ENCODE measurements at places on chromosomes 2 and 18. TPM values are rescaled to one million over a fixed set of nuclear protein-coding genes. Genes with fewer than 3 reads are reported as not detected.
A peak's percentile ranks its signal among the peaks of the same experiment; 100 is the strongest.

- peak overlapping the region; percentile 66 for H3K27ac ChIP-seq
- H3K4me1 ChIP-seq = peaks cover 45% of the 10 kb centered on the region
- peak; percentile 68 for DNase-seq
- H3K27me3 ChIP-seq = peaks cover 6% of the 10 kb centered on the region
- H3K4me3 ChIP-seq = peak overlapping the region; percentile 15
These were observed 26.5 kb downstream of the CRACDL start for GRCh38 chr2:98909317-98910211.

GRCh38 chr2:190655113-190655512 is 6.2 kb downstream of the NAB1 start:
- no peaks in the 10 kb centered on the region for H3K27me3 ChIP-seq
- no peak overlapping the region for H3K4me3 ChIP-seq
- H3K4me1 ChIP-seq = peaks cover 20% of the 10 kb centered on the region
- no peaks in the 10 kb centered on the region for H3K36me3 ChIP-seq

Gene LYPD6B
- total RNA-seq = 19.9 TPM

Gene PTPRM
- total RNA-seq = 46.2 TPM

DNA sequence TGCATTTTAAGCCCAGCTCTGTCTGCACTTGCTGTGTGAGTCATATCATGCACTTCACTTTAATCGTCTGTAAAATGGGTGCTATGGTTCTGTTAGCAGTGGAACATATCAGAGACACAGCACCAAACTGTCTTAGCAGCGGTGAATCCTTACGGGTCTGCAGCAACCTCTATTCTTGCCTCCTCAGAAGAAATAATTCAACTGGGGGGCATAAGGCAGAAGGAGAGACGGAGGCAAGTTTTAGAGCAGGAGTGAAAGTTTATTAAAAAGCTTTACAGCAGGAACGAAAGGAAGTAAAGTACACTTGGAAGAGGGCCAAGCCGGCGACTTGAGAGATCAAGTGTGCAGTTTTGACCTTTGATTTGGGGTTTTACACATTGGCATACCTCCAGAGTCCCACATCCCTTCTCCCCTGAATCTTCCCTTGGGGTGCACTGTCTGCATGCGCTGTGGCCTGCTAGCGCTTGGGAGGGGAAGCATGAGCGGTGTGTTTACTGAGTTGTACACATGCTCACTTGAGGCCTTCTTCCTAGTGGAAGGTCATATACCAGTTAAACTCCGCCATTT is 109.8 kb downstream of the DDX1 start:
- DNase-seq = no peak
- peaks cover 14% of the 10 kb centered on the region for H3K27me3 ChIP-seq
- no peaks in the 10 kb centered on the region for H3K4me1 ChIP-seq
- no peaks in the 10 kb centered on the region for H3K36me3 ChIP-seq

DNA sequence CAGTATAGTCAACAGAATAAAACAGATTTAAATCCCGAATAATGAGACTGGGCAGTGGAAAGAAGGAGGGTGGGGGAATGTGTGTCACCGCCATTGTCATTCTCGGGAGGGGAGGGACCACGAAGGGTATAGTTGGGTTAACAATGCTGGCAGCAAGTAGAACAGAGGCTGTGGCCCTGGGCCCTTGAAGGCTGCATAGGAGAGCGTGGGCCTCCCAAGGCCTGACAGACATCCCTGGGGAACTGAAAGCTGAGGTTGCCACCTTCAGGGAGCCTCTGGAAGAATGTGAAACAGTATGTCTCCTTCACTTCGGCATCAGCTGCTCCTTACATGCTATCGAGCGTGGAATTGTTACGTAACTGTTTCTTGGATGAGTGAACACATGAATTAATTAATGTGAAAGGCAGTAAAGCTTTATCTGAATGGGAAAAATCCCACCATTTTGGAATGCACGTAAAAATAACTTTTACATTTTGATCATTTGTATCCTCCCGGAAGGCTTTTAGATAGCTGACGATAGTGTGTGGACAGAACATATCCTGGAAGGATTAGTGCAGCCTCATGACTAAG is 92.8 kb upstream of the TTC39C start:
- H3K4me3 ChIP-seq = no peak overlapping the region
- H3K27ac ChIP-seq = no peak overlapping the region
- H3K36me3 ChIP-seq = no peaks in the 10 kb centered on the region
- no peak for DNase-seq
- peaks cover 14% of the 10 kb centered on the region for H3K4me1 ChIP-seq

GRCh38 chr18:23669804-23670405 is 7.2 kb upstream of the ANKRD29 start:
- DNase-seq = no peak
- H3K36me3 ChIP-seq = no peaks in the 10 kb centered on the region
- H3K27ac ChIP-seq = no peak overlapping the region
- peaks cover 32% of the 10 kb centered on the region for H3K27me3 ChIP-seq
- H3K4me3 ChIP-seq = no peak overlapping the region

DNA sequence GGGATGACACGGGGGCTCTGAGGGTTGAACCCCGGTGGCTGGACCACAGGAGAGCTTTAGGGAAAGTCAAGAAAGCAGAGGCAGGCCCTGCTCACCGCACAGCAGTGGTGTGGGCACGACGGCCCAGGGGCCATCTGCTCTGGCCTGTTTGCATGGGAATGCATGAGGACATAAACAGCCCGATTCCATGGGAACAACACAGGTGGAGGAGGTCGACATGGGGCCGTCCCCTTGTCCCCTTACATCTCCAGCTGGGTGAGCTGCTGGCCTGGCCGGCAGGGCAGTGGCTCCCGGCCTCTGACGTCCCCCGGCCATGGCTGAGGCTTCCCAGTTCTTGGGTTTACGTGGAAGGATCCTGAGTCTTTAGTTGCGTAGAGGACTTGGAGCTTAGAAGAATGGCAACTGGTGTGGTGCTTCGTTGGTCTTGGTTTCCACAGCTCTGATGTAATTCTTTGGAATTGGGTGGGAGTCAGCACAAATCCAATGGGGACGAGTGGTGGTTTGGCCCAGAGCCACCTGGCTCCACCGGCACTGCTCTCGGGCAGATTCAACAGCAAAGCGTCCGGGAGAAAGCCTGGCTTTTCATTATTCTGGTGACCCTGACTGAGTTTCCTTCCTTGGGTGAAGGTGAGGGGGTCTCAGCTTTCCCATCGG is 98.3 kb upstream of the HDAC4 start:
- no peak for DNase-seq
- no peak overlapping the region for H3K4me3 ChIP-seq
- H3K27ac ChIP-seq = no peak overlapping the region
- H3K4me1 ChIP-seq = no peaks in the 10 kb centered on the region
- H3K36me3 ChIP-seq = no peaks in the 10 kb centered on the region

GRCh38 chr18:76885001-76885400 is 62.6 kb downstream of the ZNF236 start:
- H3K27ac ChIP-seq = no peak overlapping the region
- DNase-seq = no peak
- no peaks in the 10 kb centered on the region for H3K4me1 ChIP-seq
- H3K36me3 ChIP-seq = peaks cover 30% of the 10 kb centered on the region

DNA sequence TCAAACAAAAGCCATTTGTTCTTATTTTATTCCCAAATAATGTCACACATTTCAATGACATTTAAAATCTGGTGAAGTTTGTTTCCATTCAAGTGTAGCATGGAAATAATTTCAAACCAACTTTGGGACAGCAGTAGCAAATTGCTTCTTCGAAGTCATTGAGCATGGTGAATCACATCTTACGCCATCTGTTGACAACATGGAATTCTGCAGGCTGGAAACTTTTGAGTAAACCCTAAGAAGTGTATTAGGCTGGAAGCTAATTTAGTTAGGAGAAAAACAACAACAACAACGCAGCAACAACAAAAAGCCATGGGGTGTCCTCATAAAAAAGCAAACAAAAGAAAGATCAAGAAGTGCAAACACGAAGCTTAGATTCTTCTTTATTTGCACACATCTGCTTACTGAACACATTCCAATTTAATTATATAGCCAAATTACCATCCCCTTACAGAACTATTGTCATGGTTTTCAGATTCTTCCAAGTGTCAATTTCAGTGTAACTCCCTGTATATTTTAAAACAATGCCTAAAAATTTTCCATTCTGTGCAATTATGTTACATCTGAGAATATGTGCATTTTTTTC is 659.0 kb upstream of the CDH7 start:
- no peak overlapping the region for H3K4me3 ChIP-seq
- no peaks in the 10 kb centered on the region for H3K4me1 ChIP-seq
- no peak for DNase-seq

DNA sequence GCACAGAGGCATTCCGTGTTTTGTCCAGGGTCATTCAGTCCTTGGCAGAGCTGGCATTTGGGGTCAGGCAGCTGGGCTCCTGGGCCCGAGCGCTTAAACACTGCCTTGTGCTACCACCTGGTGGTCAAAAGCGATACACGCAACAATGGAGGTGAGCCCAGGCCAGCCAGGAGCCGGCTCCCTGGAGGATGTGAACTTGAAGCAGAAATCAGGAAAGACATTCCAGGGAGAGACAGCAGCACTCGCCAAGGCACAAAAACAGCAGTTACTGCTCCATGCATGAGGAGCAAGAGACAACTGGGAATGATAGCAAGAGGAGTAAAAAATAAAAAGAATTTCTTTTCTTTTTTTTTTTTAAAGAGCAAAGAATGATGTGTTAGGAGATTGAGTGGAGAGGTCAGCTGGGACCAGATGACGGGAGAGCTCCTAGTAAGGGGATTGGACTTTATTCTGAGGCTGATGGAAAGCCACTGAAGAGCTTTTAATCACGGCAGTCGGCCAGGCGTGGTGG is 20.7 kb downstream of the SCYGR8 start:
- H3K36me3 ChIP-seq = no peaks in the 10 kb centered on the region
- peaks cover 5% of the 10 kb centered on the region for H3K27me3 ChIP-seq
- H3K4me1 ChIP-seq = peaks cover 23% of the 10 kb centered on the region
- no peak overlapping the region for H3K27ac ChIP-seq
- H3K4me3 ChIP-seq = no peak overlapping the region

- H3K4me1 ChIP-seq = peaks cover 22% of the 10 kb centered on the region
- H3K4me3 ChIP-seq = peak overlapping the region; percentile 9
- peak; percentile 58 for DNase-seq
- no peaks in the 10 kb centered on the region for H3K36me3 ChIP-seq
These were observed 49.0 kb upstream of the BCL2L11 start for GRCh38 chr2:111071600-111072171.

GRCh38 chr2:69514406-69514805 is 77.2 kb upstream of the NFU1 start:
- H3K27ac ChIP-seq = peak overlapping the region; percentile 51
- peaks cover 19% of the 10 kb centered on the region for H3K4me1 ChIP-seq
- H3K27me3 ChIP-seq = no peaks in the 10 kb centered on the region
- DNase-seq = peak; percentile 63
- H3K36me3 ChIP-seq = peaks cover 58% of the 10 kb centered on the region

- no peak for DNase-seq
- no peak overlapping the region for H3K4me3 ChIP-seq
- no peak overlapping the region for H3K27ac ChIP-seq
- H3K27me3 ChIP-seq = peaks cover 2% of the 10 kb centered on the region
These were observed 30.3 kb downstream of the MGAT5 start for GRCh38 chr2:134284119-134284670.

DNA sequence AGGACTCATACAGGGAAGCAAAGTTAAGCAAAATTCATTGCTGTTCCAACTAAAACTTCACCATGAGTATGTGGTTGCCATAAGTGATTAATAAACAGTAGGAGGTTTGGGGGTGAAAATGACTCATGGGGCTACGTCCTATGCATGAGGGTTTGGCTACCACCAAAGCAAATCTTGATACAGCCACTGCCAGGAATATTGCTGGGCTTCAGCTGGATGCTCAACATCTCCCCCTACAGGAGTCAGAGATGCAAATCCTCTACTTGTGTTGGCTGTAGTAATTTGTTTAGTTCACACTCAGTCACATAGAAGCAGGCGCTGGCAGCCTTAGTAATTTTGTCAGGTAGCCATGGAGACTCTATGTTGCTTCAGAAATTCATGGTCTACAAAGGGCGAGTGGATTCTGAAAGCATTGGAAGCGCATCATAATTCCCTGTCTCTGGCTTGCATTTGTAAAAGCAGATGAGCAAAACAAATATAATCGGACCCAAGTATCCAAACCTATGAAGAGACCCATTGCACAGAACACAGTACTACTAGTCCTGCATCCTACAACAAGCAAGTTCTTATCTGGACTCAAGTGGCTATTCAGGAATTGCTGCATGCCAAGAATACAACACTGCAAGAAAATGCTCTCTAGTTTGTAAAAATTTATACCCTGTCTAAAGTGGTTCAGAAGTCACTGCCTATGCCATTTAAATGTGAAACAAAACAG is 76.0 kb downstream of the CD28 start:
- DNase-seq = peak; percentile 97
- H3K27me3 ChIP-seq = no peaks in the 10 kb centered on the region
- H3K4me1 ChIP-seq = peaks cover 54% of the 10 kb centered on the region
- peak overlapping the region; percentile 87 for H3K27ac ChIP-seq

- no peak for DNase-seq
- H3K27ac ChIP-seq = no peak overlapping the region
- H3K27me3 ChIP-seq = peaks cover 2% of the 10 kb centered on the region
These were observed 17.9 kb upstream of the CREB1 start for GRCh38 chr2:207511851-207512250.

DNA sequence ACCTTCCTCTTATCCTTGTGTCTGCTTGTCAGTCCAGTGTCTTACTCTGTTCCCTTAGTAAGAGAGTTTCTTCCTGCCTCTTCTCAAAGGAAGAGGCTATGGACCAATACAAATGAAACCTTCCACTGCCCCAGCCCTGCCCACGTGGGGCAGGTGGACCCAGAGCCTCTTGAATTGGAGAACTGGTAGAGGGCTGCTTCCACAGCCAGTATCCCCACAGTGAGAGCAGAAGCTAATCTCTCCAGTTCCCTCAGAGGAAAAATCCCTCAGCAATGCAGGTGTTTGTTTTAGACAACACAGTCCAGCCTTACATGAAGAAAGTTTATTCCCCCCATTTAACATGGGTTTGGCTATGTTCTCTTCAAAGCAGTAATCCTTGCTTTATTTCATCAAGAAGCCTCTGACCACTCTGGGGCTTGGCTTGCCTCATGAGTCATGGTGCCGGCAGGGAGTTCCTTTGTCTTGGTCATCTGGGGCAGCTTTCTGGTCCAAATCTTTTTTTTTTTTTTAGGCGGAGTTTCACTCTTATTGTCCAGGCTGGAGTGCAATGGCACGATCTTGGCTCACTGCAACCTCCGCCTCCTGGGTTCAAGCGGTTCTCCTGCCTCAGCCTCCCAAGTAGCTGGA is 6.5 kb upstream of the CYBRD1 start:
- H3K27ac ChIP-seq = no peak overlapping the region
- H3K4me3 ChIP-seq = peak overlapping the region; percentile 30
- peaks cover 7% of the 10 kb centered on the region for H3K27me3 ChIP-seq
- peaks cover 5% of the 10 kb centered on the region for H3K36me3 ChIP-seq

Gene GCG
- not detected for total RNA-seq

GRCh38 chr2:198499539-198499938 is 695.1 kb downstream of the PLCL1 start:
- H3K27me3 ChIP-seq = no peaks in the 10 kb centered on the region
- DNase-seq = no peak
- H3K4me1 ChIP-seq = no peaks in the 10 kb centered on the region
- H3K36me3 ChIP-seq = no peaks in the 10 kb centered on the region

- peaks cover 64% of the 10 kb centered on the region for H3K4me1 ChIP-seq
- peak overlapping the region; percentile 21 for H3K4me3 ChIP-seq
- no peaks in the 10 kb centered on the region for H3K27me3 ChIP-seq
- H3K27ac ChIP-seq = peak overlapping the region; percentile 83
- DNase-seq = peak; percentile 61
These were observed 14.5 kb downstream of the EPC2 start for GRCh38 chr2:148658807-148659722.

Gene UBE2F
- total RNA-seq = 55.1 TPM

Gene SPP2
- total RNA-seq = not detected

All from HFFc6 (cell line).